ENCODE measurements at places on chromosomes 7 and 10.

GRCh38 chr7:24702755-24703154, 54.5 kb downstream of the GSDME start:
- DNase-seq = no peak

GRCh38 chr10:22103701-22104470, 100.4 kb upstream of the DNAJC1 start:
- no peak for DNase-seq

- DNase-seq = no peak
These were observed 5.8 kb downstream of the IKZF1 start for GRCh38 chr7:50310361-50310760.

DNA sequence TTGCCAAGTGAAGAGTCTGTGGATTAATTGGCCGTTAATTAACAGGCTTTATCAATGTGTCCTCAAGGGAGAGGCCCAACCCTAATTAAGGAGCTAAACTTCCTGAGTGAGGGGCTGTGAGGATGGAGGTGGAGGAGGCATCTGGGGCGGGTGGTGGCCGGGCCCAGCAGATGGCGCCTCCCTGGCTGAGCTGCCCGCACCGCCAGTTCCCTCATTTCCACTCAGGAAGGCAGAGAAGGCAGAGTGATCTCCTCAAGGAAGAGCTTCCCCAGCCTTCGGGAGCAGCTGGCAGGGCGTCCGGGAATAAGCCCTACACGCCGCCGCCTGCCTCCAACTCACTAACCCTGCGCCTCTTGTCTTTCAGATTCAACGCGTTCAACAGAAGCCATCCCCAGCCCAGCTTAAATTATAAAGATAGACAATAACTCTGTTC, 112.2 kb downstream of the CYTH3 start:
- peak; percentile 88 for DNase-seq

GRCh38 chr7:17031906-17032551, 150.2 kb upstream of the AGR3 start:
- DNase-seq = no peak

- no peak for DNase-seq
These were observed 14.2 kb upstream of the NMT2 start for GRCh38 chr10:15182540-15183207.

DNA sequence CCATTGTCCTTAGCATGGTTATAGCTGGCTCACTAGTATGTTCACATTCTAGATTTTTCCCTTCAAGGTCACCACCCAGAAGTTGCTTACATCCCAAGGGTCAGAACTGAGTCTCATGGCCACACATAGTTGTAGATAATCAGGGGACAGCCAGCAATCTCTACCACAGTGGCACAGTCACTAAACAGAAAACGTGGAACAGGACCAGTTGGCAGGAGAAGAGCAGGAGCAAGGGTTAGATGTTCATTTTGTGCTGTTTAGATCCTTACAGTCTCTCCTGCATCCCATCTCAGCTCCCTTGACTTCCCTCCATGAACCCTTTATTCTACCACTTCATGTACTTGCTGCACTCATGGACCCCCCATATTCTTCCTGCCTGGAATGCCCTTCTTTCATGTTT, 73.9 kb downstream of the LRMDA start:
- DNase-seq = no peak

DNA sequence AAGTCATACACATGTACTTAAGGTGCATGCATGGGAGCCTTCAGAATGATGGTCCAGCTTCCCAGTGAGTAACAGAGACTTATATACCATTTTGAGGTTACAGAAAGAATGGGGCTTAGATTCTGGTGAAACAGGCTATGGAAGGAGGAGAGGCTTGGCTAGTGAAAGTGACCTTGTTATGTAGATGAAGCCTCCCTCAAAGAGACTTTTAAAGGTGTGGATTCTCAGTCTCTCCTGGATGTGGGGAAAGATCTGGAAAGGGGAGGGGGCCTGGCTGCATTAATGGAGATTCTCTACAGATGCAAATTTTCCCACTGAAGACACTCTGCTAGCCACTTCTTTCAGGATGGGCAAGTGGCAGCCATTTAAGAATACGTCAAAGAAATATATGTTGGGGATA, 5.5 kb downstream of the RASSF4 start:
- no peak for DNase-seq

GRCh38 chr10:3573498-3573897, 211.5 kb downstream of the KLF6 start:
- DNase-seq = no peak

DNA sequence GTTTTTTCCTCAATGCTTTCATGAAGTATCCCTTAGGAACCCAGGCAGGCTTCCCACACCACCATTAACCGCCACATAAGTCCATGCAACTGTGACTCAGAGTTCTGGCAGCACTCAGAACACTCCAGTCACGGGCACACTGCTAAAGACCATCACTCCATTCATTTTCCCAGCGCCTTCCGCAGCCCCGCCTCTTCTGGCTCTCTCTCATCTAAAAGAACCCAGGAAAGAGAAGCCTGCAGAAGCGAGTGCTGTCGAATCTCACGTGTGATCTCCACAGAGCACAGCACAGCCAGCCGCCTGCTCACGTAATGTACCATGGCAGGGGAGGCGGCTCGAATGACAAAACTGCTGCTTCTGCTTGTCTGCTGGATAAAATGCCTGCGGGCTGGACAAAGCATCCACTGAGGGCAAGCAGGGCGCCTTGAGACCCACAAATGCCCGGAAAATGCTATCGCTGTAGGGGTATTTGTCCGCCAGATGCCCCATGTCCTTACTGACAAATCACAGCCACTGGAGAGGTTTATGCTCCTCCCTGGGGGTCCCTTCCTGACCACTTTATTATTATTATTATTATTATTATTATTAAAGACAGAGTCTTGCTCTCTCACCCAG, 1.8 kb downstream of the PSMG3 start:
- no peak for DNase-seq
